ENCODE measurements at places on chromosomes 2 and 18. TPM values are rescaled to one million over a fixed set of nuclear protein-coding genes. Genes with fewer than 3 reads are reported as not detected.

GRCh38 chr2:178128836-178129630, 16.8 kb downstream of the RBM45 start:
- H3K4me3 ChIP-seq: no peak overlapping the region
- H3K4me1 ChIP-seq: no peaks in the 10 kb centered on the region
- H3K27me3 ChIP-seq: no peaks in the 10 kb centered on the region
- no peak overlapping the region for H3K27ac ChIP-seq
- DNase-seq: no peak

GRCh38 chr2:214865400-214865799, 55.9 kb upstream of the BARD1 start:
- no peak overlapping the region for H3K4me3 ChIP-seq
- no peak for DNase-seq
- H3K4me1 ChIP-seq: no peaks in the 10 kb centered on the region
- no peaks in the 10 kb centered on the region for H3K27me3 ChIP-seq
- H3K36me3 ChIP-seq: no peaks in the 10 kb centered on the region

GRCh38 chr2:219021591-219021990, 19.7 kb downstream of the CFAP65 start:
- H3K4me1 ChIP-seq: no peaks in the 10 kb centered on the region
- no peaks in the 10 kb centered on the region for H3K27me3 ChIP-seq
- H3K4me3 ChIP-seq: no peak overlapping the region
- no peak for DNase-seq
- H3K27ac ChIP-seq: no peak overlapping the region
- H3K36me3 ChIP-seq: no peaks in the 10 kb centered on the region

GRCh38 chr2:188610050-188610444, 318.4 kb downstream of the GULP1 start:
- no peaks in the 10 kb centered on the region for H3K27me3 ChIP-seq
- H3K4me3 ChIP-seq: no peak overlapping the region
- no peaks in the 10 kb centered on the region for H3K4me1 ChIP-seq
- no peaks in the 10 kb centered on the region for H3K36me3 ChIP-seq
- DNase-seq: no peak
- no peak overlapping the region for H3K27ac ChIP-seq

DNA sequence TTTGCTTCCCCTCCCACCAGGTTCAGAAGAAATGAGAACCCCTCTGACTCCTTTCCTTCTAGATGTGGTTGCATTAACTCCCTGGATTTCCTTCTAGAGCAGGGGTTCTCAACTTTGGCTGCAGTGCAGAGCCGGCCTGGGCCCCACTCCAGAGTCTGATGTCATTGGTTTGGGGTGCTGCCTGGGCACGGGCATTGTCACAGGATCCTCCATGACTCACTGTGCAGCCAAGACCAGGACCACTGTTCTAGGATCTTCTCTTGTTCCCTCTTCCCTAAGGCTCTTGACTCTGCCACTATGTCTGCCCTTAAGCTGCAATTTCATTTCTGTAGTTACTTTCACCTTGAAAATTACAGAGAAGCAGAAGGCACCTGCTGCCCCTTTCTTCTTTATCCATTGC, 31.8 kb downstream of the TBC1D8 start:
- DNase-seq: no peak
- no peaks in the 10 kb centered on the region for H3K36me3 ChIP-seq
- H3K4me3 ChIP-seq: no peak overlapping the region
- no peaks in the 10 kb centered on the region for H3K27me3 ChIP-seq

GRCh38 chr2:236928380-236929037, 157.2 kb upstream of the COPS8 start:
- H3K27me3 ChIP-seq: no peaks in the 10 kb centered on the region
- peak; percentile 53 for DNase-seq
- H3K27ac ChIP-seq: no peak overlapping the region
- peaks cover 7% of the 10 kb centered on the region for H3K4me1 ChIP-seq
- no peaks in the 10 kb centered on the region for H3K36me3 ChIP-seq

- peaks cover 15% of the 10 kb centered on the region for H3K4me1 ChIP-seq
- peaks cover 2% of the 10 kb centered on the region for H3K27me3 ChIP-seq
- no peaks in the 10 kb centered on the region for H3K36me3 ChIP-seq
- H3K4me3 ChIP-seq: no peak overlapping the region
Measured at GRCh38 chr2:240983361-240983995, 14.9 kb upstream of the SNED1 start.

DNA sequence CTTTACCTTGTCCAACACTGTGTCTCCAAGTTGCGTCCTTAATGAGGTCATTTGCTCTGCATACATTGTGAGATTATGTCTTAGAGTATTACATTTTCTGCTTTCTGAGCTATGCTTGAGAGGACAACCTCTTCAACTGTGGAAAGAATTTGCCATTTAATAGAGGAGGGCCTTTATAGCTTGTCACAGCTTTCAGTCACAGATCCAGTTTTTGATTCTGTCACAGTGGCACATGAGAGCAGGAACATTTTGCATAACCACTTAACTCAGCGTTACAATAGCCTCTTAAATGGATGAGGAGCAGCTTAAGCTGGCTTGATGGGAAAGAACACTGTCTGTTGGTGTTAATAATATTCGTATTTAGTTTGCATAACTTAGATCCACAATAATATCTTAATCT, 63.0 kb downstream of the RHBDD1 start:
- no peak overlapping the region for H3K27ac ChIP-seq
- H3K4me3 ChIP-seq: no peak overlapping the region
- DNase-seq: no peak
- H3K36me3 ChIP-seq: peaks cover 2% of the 10 kb centered on the region

GRCh38 chr2:53519918-53520841, 247.4 kb upstream of the CHAC2 start:
- H3K27ac ChIP-seq: no peak overlapping the region
- H3K4me3 ChIP-seq: no peak overlapping the region
- no peaks in the 10 kb centered on the region for H3K27me3 ChIP-seq
- no peaks in the 10 kb centered on the region for H3K4me1 ChIP-seq
- DNase-seq: no peak

DNA sequence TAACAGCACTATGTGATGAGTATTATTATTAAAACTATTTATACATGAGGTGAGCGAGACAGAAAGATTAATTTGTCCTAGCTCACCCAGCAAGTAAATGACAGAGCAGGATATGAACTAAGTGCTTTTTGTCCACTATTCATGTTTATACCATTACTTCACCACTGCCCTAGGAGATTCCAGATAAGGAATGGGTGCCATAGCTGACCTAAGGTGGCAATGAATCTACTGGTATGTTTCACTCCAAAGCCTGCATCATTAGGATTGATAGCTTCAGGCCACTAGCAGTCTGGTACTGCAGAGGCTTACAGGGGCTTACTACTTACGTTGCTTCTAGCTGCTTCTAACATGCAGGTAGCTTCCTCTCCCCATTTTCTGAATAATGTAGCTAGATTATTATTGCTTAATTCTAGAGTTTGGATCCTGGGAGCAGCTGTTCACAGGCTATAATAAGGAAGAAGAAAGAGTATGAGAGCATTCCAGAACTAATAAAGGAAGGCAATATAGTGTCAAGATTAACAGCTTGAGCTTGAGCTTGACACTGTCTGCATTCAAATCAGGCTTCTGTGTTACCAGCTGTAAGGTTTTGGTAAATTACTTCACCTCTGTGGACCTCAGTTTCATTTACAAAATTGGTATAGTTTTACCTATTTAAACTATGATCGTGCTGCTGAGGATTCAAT, 153.7 kb downstream of the GALNT3 start:
- peak; percentile 16 for DNase-seq
- H3K4me3 ChIP-seq: no peak overlapping the region
- no peaks in the 10 kb centered on the region for H3K27me3 ChIP-seq
- no peaks in the 10 kb centered on the region for H3K4me1 ChIP-seq

DNA sequence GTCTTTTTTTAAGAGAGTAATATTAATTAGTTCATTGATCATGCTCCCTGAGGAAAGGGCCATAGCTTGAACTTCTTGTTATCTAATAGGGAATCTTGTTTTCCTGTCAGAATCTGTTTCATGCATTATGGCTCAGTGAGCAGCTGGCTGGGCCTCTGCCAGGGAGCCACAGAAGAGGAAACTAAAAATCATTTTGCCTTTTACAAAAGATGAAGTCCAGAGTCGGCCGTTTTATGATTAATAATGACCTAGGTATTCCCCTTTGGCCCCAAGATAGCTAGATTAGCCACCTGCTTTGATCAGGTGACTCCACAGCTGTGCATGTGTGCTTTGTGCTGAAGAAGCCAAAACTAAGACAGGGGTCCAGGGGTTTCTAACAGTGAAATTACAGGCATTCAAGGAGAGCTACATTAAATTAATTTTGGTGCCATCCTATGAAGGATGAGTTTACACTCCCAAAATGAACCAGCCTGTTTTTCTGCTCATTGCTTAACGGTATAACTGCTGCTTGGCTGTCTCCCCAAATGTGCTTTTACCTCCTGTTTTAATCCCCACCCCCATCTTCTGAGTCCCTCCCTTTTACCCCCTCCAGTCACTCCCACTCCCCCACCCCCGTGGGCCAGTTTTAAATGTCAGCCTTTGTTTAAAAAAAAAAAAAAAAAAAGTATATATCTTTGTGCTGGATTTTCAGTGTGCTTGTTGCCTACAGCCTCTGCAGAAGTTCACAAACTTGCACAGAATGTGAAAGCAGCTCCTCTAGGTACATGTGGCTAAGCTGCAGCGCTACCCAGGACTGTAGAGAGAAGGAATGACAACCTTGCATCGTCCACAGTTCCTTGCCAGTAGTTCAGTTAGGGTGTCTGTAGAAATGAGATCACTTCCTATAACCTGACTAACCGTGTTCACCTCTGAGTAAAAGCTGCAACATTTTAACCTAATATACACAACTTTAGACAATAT, 93.1 kb downstream of the CABLES1 start:
- peaks cover 6% of the 10 kb centered on the region for H3K36me3 ChIP-seq
- H3K27me3 ChIP-seq: no peaks in the 10 kb centered on the region
- H3K4me3 ChIP-seq: no peak overlapping the region
- DNase-seq: peak; percentile 51
- peaks cover 11% of the 10 kb centered on the region for H3K4me1 ChIP-seq
- no peak overlapping the region for H3K27ac ChIP-seq

GRCh38 chr2:126890136-126890510, 8.6 kb upstream of the TEX51 start:
- peaks cover under 1% of the 10 kb centered on the region for H3K27me3 ChIP-seq
- DNase-seq: no peak
- H3K4me1 ChIP-seq: no peaks in the 10 kb centered on the region

DNA sequence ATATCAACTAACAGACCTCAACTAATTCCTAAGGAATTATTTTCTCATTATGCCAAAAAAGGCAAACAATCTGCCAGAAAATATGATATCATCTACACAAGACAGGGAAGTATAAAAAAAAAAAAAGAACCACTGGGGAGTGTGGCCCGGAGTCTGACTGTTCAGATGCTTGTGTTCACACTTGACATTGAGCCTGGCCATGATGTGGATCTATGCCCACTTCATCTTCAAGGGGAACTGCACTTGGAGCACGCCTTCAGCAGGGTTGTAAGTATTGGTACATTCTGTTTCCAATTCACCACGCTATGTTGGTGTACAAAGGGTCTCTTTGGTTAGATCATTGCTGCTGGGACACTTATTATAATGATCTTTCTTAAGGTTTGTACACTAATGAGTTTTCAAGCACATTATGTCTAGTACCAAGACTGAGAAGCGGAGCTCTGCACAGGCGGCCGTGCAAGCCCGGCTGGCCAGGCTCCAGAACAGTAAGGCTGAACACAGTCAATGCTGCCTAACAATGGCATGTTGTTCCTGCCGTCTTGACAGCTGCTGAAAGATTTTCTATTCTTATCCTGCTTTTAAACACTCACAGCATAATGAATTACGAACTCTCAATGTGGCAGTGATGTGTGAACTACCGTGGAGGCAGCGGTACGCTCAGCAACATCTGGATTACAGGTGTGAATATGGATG, 788.4 kb upstream of the SOX11 start:
- no peak overlapping the region for H3K4me3 ChIP-seq
- no peak overlapping the region for H3K27ac ChIP-seq
- H3K36me3 ChIP-seq: no peaks in the 10 kb centered on the region
- H3K4me1 ChIP-seq: no peaks in the 10 kb centered on the region
- DNase-seq: no peak

- H3K27me3 ChIP-seq: no peaks in the 10 kb centered on the region
- H3K4me3 ChIP-seq: no peak overlapping the region
- no peak for DNase-seq
- H3K27ac ChIP-seq: no peak overlapping the region
Measured at GRCh38 chr2:165868211-165868610, 74.2 kb upstream of the GALNT3 start.

DNA sequence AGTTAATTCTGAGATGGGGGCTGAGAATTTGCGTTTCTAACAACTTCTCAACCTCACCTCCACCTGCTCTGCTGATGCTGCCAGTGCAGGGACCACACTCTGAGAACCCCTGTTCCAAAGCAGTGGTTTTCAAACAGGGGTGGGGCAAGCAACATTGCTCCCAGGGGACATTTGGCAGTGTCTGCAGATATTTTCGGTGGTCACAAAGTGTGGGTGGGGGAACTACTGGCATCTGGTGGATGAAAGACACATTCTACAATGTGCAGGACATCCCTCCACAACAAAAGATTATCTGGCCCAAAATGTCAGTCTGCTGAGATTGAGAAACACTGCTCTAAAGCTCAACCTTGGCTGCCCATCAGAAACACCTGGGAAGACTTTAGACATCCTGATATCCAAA, 188.7 kb upstream of the SATB2 start:
- no peak for DNase-seq
- H3K27ac ChIP-seq: no peak overlapping the region
- no peak overlapping the region for H3K4me3 ChIP-seq
- no peaks in the 10 kb centered on the region for H3K27me3 ChIP-seq
- H3K4me1 ChIP-seq: no peaks in the 10 kb centered on the region

- H3K36me3 ChIP-seq: no peaks in the 10 kb centered on the region
- H3K4me1 ChIP-seq: no peaks in the 10 kb centered on the region
- peak; percentile 26 for DNase-seq
- H3K27ac ChIP-seq: no peak overlapping the region
- H3K4me3 ChIP-seq: no peak overlapping the region
Measured at GRCh38 chr2:165371356-165371755, 98.1 kb upstream of the CSRNP3 start.

The GPR45 gene
- polyA plus RNA-seq: not detected

The DDX1 gene
- 74.6 TPM for polyA plus RNA-seq

The NAT8 gene
- 1.2 TPM for polyA plus RNA-seq

The POTEC gene
- polyA plus RNA-seq: not detected

The CGREF1 gene
- 3.8 TPM for polyA plus RNA-seq

The ACTG2 gene
- polyA plus RNA-seq: 108 TPM

The GLI2 gene
- polyA plus RNA-seq: not detected

The C1QL2 gene
- not detected for polyA plus RNA-seq

The CHMP1B gene
- polyA plus RNA-seq: 64.9 TPM

Data from small intestine (tissue), 16 donors.